Subcutaneous adipose tissue (tissue), 4 donors: ENCODE measurements at places on chromosomes 4 and X. TPM values are rescaled to one million over a fixed set of nuclear protein-coding genes. Genes with fewer than 3 reads are reported as not detected.

The SSX4 gene
- total RNA-seq = not detected

The UGT2B10 gene
- not detected for total RNA-seq

The NUP62CL gene
- total RNA-seq = not detected

The FAM53A gene
- 5.9 TPM for total RNA-seq

The NKX3-2 gene
- 0.44 TPM for total RNA-seq

The HDAC6 gene
- total RNA-seq = 24.9 TPM

The SRPK3 gene
- total RNA-seq = 0.49 TPM

The HTT-AS gene
- not detected for total RNA-seq

The NPY2R gene
- total RNA-seq = not detected

The MSANTD1 gene
- total RNA-seq = not detected

The MAP7D2 gene
- 0.34 TPM for total RNA-seq

The PRDM8 gene
- 3.6 TPM for total RNA-seq

The ACSL1 gene
- total RNA-seq = 1,818 TPM

The MAGEA4 gene
- total RNA-seq = not detected

The PRICKLE3 gene
- total RNA-seq = 10.7 TPM

The ZIC3 gene
- not detected for total RNA-seq

The YY2 gene
- total RNA-seq = 3.7 TPM

The SSX3 gene
- not detected for total RNA-seq

The LETM1 gene
- total RNA-seq = 30.7 TPM

The TEX13B gene
- total RNA-seq = not detected

The CTAG1B gene
- not detected for total RNA-seq

The ADAM29 gene
- not detected for total RNA-seq

The MGARP gene
- not detected for total RNA-seq

The AMBN gene
- not detected for total RNA-seq

The MAGEA6 gene
- total RNA-seq = not detected

The VCX gene
- not detected for total RNA-seq

The SPANXA1 gene
- not detected for total RNA-seq

The GLOD5 gene
- not detected for total RNA-seq

The F8A2 gene
- not detected for total RNA-seq

The EXOC1L gene
- total RNA-seq = not detected

The PAGE5 gene
- total RNA-seq = not detected

The GPR119 gene
- not detected for total RNA-seq

The INTS6L gene
- total RNA-seq = 9.9 TPM

The ADGRG4 gene
- total RNA-seq = under 0.01 TPM

The FATE1 gene
- total RNA-seq = not detected

The TSPYL2 gene
- total RNA-seq = 56.6 TPM

The IL2 gene
- total RNA-seq = not detected

The UNC5C gene
- 0.68 TPM for total RNA-seq

The GPC4 gene
- total RNA-seq = 5.9 TPM

The PALLD gene
- total RNA-seq = 94.1 TPM

The SYTL5 gene
- not detected for total RNA-seq
